ENCODE measurements at places on chromosomes 3 and 15.
A peak's percentile ranks its signal among the peaks of the same experiment; 100 is the strongest.

DNA sequence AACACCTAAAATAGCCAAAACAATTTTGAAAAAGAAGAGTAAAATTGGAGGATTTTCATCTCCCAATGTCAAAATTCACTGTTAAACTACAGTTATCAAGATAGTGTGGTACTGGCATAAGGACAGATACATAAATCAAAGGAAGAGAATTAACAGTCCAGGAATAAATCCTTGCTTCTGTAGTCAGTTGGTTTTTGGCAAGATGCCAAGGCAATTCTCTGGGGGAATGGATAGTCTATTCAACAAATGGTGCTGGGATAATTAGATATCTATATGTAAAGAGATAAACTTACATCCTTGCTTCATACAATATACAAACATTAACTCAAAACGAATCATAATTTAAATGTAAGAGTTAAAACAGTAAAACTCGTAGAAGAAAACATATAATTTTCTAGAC, 57.9 kb upstream of the SELENOK start:
- DNase-seq = peak; percentile 17

DNA sequence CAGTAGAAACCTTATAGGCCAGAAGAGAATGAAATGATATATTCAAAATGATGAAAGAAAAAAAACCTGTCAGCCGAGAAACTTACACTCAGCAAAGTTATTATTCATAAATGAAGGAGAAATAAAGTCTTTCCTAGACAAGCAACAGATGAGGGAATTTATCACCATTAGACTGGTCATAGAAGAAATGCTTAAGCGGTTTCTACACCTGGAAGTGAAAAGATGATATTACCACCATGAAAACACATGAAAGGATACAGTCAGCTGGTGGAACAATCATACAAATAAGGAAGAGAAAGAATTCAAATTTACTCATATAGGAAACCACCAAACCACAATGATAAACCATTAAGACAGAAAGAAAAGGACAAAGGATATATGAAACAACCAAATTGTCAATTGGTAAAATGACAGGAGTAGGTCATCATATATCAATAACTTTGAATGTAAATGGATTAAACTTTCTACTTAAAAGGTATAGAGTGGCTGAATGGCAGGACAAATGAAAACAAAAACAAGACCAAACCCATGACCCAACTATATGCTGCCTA, 29.9 kb upstream of the PRR23C start:
- DNase-seq = no peak

DNA sequence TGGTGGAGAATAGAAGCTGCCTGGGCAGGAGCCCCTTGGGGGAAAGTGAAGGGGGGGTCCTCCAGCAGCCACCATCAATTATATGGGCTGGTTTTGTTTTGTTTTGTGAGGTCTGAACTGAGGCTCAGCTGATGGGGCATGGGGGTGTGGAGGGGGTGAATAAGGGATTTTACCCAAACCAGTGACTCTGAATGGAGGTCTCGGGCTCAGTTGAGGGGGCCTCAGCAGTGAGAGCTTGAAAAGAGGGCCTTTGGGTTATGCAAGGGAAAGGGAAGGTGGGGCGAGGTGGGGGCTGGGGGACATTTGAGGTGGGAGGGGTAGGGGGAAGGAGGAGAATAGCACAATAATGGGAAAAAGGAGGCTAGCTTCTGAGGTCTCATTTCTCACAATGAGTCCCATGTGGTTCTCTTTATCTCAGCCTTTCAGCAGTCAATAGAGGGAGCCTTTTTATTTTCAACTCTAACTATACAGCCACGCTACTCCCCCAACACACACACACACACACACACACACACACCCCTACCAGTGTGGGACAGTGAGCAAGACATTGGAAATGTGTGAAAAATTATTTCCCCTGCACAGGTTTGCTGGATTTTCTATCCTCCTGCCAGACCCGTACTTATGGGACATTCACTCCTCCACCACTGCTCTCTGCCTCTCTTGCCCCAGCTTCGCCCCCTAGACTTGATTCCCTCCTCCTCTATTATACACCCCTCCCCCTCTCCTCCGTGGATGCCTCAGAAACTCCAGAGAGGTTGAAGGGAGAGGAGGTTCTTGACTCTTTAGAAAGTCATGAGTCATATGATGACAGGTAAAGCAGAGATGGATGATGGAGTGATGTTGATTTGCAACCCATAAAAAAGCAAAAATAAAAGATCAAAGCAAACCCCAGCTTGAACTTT, 96.0 kb downstream of the GTPBP8 start:
- no peak for DNase-seq

GRCh38 chr3:47433796-47434195, 41.9 kb downstream of the SCAP start:
- no peak for DNase-seq

DNA sequence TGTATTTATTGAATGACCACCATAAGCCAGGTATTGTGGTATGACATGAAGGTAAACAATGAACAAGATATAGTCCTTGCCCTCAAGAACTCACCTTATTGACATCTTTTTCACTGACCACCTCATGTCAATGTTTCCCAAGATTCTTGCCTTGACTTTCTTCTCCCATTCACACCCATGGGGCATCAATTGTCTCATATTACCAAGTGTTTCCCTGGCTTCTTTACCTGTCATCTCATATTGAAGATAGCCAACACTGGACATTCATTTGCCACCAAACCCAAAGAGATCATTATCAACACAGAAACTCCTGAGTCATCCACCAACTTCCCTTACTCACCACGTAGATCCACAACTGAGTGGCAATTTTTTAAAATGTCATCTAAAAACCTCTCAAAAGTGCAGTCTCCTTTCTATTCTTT, 2.2 kb downstream of the EFHB start:
- no peak for DNase-seq

DNA sequence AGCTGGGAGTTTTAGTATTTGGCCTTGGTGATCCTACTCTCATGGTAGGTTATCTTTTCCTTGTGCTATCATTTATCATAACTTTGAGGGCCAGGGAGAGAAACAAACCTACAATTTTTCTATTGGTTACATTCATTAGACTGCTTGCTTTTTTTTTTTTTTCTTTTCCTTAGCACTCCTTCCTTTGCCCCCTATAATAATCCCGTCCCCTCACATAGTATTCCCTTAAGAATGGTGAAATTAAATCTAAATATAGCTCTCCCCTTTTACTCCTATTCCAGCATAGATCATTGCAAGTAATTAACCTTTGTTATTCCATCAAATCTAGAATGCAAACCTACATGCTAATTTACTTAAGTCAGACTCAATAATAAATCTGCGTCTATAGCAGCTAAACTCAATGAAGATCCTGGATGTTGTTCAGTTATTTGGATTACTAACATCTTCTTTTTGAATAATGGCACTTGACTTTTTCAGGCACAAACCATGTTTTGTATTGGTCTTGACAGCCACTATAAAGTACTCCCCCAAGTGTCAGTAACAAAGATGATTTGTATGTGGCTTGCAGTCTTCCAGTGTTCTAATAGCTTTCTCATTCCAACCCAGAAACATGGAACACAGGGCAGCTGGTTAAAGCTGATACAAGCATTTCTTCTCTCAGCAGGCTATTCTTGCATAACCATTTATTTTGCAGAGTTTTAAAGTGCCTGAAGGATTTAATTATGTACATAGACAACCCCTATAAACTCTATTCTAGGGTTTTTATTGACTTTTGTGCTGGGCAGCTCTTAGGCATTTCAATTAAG, 420.6 kb downstream of the MECOM start:
- peak; percentile 34 for DNase-seq

GRCh38 chr3:123028233-123028828, 768 bp upstream of the SEMA5B start:
- DNase-seq = peak; percentile 86

- peak; percentile 61 for DNase-seq
Observed at GRCh38 chr15:60328852-60329443, 68.8 kb downstream of the ANXA2 start.

GRCh38 chr15:94233441-94233840, 2.1 kb downstream of the MCTP2 start:
- DNase-seq = no peak

GRCh38 chr3:159964166-159964973, 24.3 kb upstream of the IL12A start:
- peak; percentile 40 for DNase-seq

DNA sequence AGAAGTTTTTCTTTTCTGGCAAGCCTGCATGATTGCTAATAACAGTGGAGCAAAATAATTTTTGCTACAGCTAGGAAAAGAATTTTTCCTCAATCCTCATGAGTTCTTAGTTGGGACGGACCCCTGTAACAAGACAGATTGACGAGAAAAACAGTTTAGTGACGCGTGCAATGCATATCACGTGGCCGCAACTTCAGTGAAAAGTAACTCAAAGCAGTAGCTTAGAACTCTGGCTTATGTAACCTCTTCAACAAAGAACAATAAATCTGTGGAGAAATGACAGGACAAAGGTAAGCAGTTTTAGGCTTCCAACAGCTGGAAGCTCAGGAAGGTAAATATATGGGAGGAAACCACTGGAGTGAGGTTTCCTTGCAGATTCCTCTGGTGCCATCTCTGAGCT, 19.7 kb downstream of the FAM107A start:
- no peak for DNase-seq

DNA sequence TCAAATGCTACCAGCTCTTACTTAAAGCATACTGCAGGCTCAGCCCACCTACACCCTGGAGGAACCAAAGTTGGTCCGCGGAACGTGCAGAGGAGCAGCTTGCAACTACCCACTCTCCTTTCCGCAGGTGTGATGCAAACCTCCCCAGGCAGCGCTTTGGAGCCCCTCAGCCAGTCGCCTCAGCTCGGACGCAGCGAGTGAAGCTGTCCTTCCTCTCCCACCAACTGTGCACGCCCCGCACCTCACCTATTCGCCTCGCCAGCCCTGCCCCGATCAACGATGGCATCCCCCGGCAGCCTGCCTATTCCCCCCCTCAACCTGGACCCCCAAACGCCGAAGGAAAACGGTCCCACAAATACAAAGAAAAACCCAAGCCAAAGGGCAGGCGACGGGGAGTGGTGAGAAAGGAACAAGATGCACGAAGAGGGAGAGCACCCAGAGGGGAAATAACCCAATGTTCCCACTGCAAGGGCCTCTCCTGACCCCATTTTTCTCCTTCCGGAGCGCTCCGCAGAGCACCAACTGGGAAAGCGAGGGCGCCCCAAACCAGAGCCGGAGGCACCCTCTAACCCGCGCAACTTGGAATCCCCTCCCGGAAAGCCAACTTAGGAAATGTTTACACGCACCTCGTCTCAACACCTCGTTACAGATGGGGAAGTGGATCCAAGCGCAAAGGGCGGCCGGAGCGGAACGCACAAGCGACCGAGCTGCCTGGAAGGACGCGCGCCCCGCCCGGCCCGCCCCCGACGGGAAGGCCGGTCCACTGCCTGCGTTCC, 665 bp downstream of the GLB1 start:
- DNase-seq = peak; percentile 56

GRCh38 chr3:179961071-179961702, 75.5 kb downstream of the PEX5L start:
- no peak for DNase-seq

GRCh38 chr3:181711325-181712135, at the start of gene SOX2:
SOX2 (plus strand) TSS chr3:181711925; CDS start chr3:181712361, 436 bp downstream.
- DNase-seq = peak; percentile 30

- no peak for DNase-seq
Observed at GRCh38 chr3:20904671-20905070, 718.7 kb upstream of the SGO1 start.

- peak; percentile 64 for DNase-seq
Observed at GRCh38 chr3:133464573-133464972, 64.7 kb downstream of the BFSP2 start.

DNA sequence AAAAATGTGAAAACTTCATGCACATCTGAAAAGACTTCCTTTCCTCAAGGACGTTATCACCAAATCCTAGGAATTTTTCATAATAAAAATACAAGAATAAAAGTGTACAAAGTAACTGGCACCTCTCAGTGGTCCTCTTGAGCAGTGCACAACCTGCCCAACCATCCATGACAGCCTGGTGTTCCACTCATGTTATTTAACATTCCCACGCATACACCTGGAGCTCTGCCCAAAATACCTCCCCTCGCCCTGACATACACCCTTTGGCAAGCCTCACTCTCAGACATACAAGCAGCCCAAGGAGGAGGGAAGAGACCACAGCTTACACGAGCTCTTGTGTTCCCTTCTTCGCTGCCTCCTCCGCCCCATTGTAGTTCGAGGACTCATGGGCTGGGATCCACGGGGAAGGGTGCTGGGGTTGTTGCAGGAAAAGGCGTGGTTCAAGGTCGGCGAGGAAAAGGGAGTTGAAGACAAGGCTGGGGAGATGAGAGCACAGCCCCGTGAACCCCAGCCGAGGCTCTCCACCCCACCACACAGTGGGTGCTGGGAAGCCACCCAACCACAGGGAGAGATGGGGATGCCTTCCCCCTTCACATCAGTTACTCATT, 23.3 kb downstream of the GRIP2 start:
- no peak for DNase-seq

DNA sequence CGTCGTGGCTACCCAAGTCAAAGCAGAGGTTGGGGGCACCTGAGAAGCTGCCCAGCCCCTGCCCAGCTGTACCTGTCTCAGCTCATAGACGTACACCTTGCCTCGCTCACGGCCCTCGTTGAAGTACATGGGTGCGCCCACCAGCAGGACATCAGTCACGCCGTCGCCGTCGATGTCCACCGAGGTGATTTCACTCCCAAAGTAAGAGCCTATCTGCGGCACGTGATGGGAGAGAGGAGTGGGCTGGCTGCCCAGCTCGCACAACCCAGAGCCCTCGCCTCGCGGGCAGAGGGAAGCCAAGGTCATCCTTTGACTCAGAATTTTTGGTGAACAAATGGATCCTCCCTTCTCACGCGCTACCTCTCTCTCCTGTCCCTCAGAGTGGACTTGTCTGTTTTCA, 54.7 kb downstream of the FEM1B start:
- DNase-seq = no peak

Measured in cardiac fibroblast (primary cell).